ENCODE measurements at places on chromosomes 7 and 10. TPM values are rescaled to one million over a fixed set of nuclear protein-coding genes. Genes with fewer than 3 reads are reported as not detected.

DNA sequence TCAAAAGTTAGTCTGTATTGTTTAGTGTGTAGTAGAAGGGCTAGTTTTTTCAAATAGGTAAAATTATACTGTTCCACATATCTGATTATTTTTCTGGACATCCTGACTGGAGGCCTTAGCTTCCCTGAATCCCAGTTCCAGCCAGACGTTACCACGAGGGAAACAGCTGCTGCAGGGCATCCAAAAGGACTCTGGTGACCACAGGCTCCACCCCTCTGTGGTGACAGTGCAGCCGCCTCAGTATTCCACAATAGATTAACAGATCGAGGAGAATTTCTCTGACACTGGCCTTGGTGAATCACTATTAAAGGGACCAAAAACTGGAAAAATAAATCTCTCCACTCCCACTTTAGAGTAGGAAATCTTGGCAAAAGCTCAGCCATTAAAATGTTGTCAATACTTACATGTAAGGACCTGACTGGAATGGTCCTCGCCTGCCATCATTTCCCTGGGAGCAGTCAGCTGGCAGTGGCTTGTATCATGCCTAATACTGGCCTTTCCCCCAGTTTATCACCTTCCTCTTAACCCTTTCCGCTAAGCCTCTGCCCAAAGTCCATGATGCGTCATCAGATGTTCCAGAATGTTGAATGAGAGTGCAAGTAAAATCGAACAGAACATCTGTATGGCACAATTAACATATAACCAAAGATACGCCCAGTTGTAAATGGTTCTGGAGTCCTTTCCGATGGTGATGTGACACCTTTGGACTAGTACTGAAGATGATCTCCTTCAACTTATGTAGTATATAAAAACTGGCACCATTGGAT, 31.6 kb downstream of the ENO4 start:
- DNase-seq, result no peak

GRCh38 chr7:299628-300027, 9.7 kb downstream of the FOXL3 start:
- DNase-seq, result peak; percentile 19

CNTNAP2 gene
- 0.66 TPM for total RNA-seq

ARHGEF5 gene
- 71.7 TPM for total RNA-seq

DIP2C gene
- total RNA-seq, result 20.3 TPM

GRCh38 chr7:36315309-36315944, 74.2 kb upstream of the ANLN start:
- DNase-seq, result no peak

DNA sequence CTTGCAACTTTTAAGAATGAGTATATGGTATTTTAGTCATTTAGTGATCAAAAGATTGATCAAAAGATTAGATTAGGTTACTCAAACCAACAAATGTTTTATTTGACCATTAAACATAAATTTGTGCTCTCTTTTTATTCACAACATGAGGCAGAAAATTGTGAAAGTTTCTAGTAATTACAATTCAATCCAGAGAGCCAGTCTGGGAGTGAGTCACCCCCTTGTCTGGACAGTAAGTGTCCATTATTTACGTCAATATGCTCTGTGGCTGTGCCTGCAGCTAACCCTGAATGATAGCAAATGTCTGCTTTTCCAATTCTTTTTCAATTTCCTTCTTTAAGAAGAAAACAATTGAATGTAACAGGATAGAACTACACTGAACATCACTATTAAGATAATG, 27.9 kb downstream of the GNG11 start:
- no peak for DNase-seq

DNA sequence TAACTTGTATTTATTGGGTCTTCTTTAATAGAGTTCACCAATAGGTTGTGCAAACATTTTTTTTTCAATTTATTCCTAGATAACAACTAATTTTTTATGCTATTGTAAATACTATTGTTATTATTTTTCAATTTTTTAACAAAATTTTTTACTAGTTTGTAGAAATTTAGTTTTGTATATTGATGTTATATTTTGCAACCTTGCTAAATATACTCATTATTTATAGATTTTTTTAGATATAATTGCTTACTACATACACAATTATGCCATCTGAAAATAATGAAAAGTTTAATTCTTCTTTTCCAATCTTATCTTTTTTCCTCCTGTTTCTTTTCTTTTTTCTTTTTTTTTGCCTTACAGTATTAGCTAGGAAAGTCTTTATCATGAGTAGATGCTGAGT, 216.9 kb downstream of the SLC25A13 start:
- DNase-seq, result no peak

All from breast epithelium (tissue), 4 donors.